Camera-type eye (tissue), 1 donor: ENCODE measurements at places on chromosomes 1 and 21. TPM values are rescaled to one million over a fixed set of nuclear protein-coding genes. Genes with fewer than 3 reads are reported as not detected.

CFHR1 gene
- not detected for total RNA-seq

CSF1 gene
- total RNA-seq, result 13.6 TPM

OPTC gene
- 40.7 TPM for total RNA-seq

CYP4Z1 gene
- total RNA-seq, result 0.33 TPM

HPDL gene
- total RNA-seq, result 1.4 TPM
